Mesothelial cell of epicardium (in vitro differentiated cells): ENCODE measurements at places on chromosomes 1 and 21. TPM values are rescaled to one million over a fixed set of nuclear protein-coding genes. Genes with fewer than 3 reads are reported as not detected.

The HMGCS2 gene
- 0.47 to 1.4 TPM (median 0.51 TPM) in 3 replicates for total RNA-seq

DNA sequence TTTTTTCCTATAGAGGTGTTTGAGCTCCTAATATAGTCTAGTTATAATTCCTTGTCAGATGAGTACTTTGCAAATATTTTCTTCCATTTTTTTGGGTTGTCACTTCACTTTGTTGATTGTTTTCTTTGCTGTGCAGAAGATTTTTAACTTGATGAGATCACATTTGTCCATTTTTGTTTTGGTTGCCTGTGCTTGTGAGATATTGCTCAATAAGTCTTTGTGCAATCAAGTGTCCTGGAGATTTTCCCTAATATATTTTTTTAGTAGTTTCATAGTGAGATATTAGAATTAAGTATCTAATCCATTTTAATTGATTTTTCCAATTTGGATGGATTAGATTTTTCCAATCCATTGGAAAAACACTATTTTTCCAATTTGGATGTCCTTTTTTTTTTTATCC, 1395.5 kb downstream of the PLA2G4A start:
- no peak for DNase-seq

The LCE1F gene
- not detected in 3 replicates for total RNA-seq

The PLA2G2F gene
- not detected in 3 replicates for total RNA-seq

The RAB3B gene
- total RNA-seq = 3.8 to 4.0 TPM (median 3.9 TPM) in 3 replicates

DNA sequence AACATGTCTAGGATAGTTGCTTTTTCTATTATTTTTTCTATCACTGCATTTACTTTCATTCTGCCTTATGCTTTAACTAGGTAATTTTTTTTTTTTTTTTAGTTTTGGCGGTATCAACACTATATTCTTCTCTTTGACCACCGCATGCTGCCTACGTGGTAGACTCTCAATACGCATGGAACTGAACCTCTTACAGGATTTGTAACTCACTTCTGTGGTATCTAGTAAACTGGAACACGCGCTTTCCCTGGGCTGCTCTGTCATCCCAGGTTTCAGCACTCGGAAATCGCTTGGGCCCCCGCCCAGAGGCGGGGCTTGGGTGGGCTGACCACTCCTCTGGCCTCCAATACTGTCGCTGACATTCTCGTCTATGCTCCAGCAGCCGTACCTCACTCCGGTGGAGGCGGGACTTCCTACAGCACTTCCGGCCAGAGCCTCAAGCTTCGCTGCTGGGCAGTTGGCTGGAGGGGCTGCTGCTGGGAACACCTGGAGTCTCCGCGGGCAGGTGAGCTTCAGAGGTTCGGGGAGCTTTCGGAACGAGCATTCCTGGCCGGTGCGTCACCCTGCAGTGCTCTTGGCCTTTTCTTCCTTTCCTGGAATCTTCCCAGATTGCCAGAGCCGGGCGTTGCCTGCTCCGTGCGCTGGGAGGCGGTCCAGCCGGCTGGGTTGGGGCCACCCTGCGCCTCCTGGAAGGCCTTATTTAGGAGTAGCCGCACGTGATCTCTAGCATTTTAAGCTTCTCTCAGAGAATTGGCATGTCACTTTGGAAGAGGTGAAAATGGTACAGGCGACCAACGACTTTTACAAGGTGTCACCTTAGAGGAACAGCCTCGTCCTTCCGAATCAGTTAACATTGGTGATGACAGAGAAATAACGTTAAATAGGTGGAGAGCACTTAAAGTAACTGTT, at the start of gene TBCE:
Gene TBCE, plus strand, starts transcription at position 428 of the 909 bp plus-strand sequence. CDS start 12,623 bp downstream, outside the sequence.
- peak; percentile 94 for DNase-seq

DNA sequence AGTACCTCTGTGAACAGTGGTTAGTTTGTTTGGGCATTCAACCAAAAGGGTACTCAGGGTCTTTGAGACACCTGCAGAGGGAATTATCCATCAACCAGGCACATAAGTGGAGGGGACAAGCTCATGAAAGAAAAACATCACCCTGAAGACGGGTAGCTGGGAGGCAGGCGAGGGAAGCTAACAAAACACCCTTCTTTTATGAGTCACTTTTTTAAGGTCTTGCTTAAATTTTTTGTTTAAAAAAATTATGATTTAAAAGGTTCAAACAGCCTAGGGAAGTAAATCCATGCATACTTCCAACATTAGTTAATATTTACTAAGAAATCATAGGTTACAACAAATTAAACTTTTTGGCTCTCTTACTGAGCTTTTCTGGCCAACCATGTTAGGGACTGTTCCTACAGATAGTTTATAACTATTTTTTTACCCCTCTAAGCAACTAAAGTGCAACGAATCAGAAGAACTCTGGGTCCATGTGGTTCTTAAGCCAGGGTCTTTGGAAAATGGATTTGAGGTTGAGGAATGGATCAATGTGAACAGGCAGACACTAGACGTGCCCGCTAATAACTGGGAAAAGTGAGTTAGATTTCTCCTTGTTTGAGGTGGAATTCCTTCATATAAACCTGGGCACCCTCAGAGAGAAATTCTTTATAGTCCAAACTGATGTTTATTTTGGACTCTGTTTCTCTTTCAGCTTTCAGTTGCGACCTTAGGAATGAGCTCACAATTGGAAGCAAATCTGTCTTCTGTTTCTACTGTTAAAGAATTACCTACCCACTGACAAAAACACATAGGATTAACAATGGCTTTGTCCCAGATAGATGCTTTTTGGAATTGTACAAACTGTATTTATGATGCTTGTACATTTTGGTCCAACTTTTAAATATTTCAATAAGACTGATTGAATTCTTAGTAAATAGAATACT, 123.0 kb downstream of the LYPLAL1 start:
- no peak for DNase-seq

DNA sequence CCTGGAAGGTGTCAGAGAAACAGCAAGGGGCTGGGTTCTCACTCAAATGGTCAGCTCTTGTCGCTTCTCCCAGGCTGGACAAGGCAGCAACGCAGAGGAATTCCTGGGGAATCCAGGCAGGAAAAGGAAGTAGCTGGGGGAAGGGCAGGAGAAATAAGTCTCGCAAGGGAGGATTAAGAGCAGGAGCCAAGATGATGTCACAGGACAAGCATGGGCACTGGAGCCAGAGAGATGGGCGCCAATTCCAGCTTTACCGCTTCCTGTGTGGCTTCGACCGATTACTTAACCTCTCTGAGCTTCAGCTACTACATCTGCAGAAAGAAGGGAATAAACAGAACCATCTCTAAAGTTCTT, 70.5 kb downstream of the SSBP3 start:
- DNase-seq = no peak

The PTPN22 gene
- total RNA-seq = 0.11 TPM in 1 of 3 replicates, not detected in the others

The FCN3 gene
- total RNA-seq = 0.22 to 0.24 TPM in 2 of 3 replicates, not detected in the other

The TCHH gene
- not detected in 3 replicates for total RNA-seq

DNA sequence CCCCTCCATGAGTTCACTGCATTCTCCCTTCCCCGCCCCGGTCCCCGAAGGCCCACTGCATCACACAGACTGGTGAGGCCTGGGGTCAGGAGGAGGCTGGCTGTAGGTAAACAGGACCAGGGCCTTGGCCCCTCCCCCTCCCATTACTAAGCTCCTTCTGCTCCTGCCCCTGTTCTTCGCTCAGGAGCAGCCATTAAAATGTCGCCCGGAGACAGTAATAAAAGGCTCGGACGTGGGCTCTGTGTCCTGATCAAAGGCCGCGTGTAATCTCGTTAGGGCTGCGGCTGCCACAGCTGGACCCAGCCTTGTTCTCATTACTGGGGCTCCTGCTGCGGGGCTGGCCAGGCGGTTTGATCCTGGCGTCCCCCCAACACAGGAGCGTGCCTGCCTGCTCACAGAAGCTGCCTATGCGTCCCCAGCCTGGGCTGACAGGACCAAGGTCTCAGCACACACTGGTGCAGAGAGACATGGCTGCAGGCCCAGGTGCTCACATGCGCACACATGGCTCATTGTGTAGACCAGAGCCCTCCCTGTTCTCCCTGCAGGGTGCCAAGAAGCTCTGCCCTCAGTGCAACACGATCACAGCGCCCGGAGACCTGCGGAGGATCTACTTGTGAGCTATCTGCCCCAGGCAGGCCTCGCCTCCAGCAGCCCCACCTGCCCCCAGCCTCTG, 24.0 kb downstream of the TMEM53 start:
- DNase-seq = no peak

GRCh38 chr1:22488319-22488718, 36.7 kb downstream of the ZBTB40 start:
- no peak for DNase-seq

- DNase-seq = no peak
Measured at GRCh38 chr1:94044290-94044790, 76.6 kb downstream of the ABCA4 start.

The CASQ1 gene
- 0.16 to 0.27 TPM in 2 of 3 replicates, not detected in the other for total RNA-seq

The FCRL3 gene
- not detected in 3 replicates for total RNA-seq

The COL9A2 gene
- total RNA-seq = 45.8 to 50.3 TPM (median 49.9 TPM) in 3 replicates

DNA sequence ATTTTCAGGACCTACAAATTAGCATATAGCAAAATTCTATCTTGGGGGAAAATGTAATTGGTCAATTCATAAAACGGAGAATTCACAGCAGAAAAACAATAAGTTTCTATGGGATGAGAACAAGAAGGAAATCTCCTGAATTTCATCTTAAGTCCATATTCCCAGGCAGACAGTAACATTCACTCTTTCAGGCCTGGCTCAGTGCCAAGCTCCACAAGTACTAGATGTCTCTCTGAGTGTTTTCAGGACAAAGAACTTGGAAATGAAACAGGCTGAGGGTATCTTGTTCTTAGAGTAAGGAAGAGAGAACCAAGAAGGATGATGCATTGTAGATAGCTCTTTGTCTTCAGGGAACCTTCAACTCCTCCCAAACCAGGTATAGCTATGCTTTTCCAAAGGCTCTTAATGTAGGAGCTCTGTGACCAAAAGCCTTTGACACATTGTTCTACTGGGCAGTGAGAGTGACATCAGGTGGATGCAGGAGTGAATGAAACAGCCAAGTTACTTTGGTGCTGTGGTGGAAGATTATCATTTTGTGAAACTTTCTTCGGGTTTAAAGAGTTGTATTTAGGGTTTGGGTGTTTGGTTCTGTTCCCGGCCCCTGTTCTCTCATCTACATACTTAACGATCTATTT, 298.3 kb downstream of the GPATCH2 start:
- no peak for DNase-seq

The NCMAP gene
- 0.31 to 0.51 TPM (median 0.38 TPM) in 3 replicates for total RNA-seq

DNA sequence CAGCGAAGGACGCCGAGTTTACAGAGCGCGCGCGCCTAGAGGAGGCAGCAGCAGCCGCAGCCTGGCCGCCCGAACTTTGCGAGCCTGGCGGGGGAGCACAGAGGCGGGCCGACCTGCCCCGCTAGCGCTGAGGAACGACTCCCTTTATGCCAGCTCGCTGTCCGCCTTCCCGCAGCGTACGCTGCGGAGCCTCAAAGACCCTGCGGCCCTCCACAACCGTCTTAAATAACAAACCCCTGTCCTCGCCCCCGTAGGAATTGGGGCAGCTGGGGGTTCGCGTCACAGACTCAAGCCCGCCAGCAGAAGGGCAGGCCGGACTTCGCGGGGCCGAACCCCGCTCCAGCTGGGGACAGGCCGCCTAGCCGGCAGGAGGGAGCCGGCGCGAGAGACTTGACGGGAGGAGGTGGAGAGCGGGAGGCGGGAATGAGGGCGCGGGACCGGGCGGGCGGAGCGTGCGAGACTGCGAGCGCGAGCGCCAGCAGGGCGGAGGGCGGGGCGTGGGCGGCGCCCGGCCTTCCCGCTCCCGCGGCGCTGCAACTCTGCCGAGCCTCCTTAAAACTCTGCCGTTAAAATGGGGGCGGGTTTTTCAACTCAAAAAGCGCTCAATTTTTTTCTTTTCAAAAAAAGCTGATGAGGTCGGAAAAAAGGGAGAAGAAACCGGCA, 1.8 kb upstream of the CDKN2C start:
- DNase-seq = peak; percentile 80

GRCh38 chr1:12618661-12618964, 603 bp upstream of the DHRS3 start:
- no peak for DNase-seq

DNA sequence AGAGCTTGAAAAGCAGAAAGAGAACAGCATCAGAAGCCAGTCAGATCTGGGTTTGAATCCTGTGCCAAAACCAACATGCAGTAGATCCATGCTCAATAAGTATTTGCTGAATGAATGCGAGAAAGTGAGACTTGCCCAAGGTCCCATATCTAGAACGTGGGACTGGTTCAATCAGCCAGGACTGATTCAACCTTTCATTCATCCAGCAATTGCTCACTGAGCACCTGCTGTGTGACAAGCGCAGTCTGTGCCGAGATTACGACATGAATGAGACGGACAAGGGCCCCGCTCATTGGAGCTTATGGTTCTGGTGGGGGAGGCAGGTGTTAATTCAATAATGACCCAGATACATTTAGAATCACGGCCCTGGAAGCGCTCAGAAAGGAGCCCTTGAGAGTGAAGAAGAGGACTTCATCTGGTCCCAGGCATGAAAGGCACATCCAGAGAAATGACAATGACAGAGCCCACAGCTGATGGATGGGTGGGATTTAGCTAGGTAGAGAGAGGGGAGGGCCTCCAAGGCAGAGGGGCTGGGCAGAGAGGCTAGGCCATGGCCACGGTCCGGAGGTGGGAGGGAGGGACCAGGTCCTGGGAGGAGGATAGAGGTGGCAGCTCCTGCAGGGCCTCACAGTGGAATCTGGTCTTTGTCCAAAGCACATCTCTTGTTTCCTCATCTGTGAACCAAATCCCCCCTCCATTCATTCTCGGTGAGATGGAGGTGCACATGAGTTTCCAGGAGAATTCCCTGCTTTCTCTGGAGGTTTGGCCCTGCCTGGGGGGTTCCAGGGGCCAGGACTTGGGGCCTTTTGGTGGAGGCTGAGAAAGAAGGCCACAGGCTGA, 4.2 kb upstream of the FAM131C start:
- no peak for DNase-seq

DNA sequence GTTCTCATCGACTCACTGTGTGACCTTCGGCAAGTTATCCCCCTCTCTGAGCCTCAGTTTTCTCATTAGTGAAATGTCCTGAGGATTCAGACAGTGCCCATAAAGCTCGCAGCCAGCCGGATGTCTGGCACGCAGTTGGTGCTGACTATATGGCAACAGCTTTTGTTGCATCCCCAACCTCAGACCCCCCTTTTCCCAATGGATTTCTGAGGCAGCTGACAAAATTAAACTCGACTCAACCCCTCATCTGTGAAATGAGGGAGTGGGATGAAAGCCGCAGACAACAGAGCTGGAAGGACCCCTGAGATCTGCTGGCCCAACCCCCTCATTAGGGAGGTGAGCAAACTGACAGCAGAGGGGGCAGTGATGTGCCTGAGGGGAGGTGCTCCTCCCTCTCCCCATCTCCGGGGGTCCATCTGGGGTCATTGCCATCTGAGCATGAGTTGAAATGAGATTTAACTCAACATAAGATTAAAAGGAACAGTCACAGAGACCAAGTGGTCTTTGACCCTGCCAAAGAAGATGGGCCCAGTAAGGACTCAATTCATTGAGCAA, 40.4 kb downstream of the NKAIN1 start:
- no peak for DNase-seq

The CFHR1 gene
- 0.45 TPM in 1 of 3 replicates, not detected in the others for total RNA-seq

The RNU1-2 gene
- 3,774 to 3,945 TPM (median 3,937 TPM) in 3 replicates for total RNA-seq

DNA sequence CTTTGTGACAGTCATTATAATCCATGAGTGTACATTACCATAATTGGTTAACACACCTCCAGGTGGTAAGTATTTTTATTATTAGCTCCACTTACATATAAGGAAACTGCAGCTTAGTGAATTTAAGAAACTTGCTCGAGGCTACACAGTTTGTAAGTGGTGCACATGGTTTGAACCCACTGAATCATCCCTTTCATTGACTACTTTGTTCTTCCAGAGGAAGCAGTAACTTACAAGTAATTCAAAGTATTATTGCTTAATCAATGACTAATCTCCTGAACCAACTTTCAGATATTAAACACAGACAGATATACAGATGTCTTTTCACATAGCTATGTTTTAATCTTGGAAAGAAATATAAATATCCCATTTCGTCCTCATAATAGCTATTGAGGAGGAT, 18.7 kb upstream of the CLDN8 start:
- no peak for DNase-seq
